Stimulated activated CD4-positive, alpha-beta T cell treated with anti-CD3 and anti-CD28 coated beads, Interleukin-1b, Interleukin-23, amount 100 ng/mL, for 1 hour (primary cell): ENCODE measurements at places on chromosomes 6 and 20.

GRCh38 chr20:32971703-32972161 is 32.5 kb downstream of the SUN5 start:
- DNase-seq, result no peak

GRCh38 chr20:32464401-32465091 is 106.4 kb downstream of the ASXL1 start:
- no peak for DNase-seq

GRCh38 chr20:48425321-48425720 is 402.5 kb downstream of the PREX1 start:
- no peak for DNase-seq

GRCh38 chr20:63138855-63139341 is 77.0 kb downstream of the YTHDF1 start:
- DNase-seq, result no peak

DNA sequence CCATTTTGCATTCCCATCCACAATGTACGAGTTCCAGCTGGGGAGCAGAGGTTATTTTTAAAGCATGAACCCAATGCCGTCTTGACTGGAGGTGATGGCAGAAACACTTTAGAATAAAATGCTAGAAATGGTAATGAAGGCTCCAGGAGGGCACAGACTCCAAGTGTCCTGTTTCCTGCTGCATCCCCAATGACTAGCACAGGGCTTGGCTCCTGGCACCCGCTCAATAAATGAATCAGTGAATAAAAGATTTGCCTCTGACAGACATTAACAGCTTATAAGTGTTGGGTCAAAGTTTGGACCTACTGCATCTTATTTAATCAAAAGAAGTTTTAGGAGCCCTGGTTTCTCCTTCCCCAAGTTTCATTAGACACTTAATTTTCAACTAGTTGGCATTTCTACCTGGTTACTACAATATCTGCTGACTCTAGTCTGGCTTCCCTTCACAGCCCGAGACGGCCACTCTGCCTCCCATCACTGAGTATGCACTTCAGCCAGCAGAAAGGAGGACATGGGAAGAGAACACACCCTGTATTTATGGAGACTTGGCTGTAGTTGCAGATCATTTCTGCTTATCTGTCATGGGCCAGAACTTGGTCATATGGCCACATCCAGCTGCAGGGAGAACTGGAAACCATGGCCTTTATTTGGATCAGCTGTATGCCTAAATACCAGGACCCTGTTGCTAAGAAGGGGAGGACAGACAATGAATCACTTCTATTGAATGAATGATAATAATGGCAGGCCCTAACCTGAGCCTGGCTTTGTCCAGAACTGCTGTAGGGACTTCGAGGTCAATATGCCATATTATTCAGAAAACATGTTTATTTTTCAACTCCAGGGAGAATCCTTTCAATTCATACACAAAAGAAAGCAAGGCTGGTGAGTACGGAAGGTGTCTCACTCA is 63.1 kb downstream of the TTI1 start:
- no peak for DNase-seq

GRCh38 chr6:137039010-137039409 is 5.8 kb downstream of the IL20RA start:
- DNase-seq, result no peak

- no peak for DNase-seq
Observed at GRCh38 chr6:140779991-140780596, 1352.6 kb upstream of the GJE1 start.

DNA sequence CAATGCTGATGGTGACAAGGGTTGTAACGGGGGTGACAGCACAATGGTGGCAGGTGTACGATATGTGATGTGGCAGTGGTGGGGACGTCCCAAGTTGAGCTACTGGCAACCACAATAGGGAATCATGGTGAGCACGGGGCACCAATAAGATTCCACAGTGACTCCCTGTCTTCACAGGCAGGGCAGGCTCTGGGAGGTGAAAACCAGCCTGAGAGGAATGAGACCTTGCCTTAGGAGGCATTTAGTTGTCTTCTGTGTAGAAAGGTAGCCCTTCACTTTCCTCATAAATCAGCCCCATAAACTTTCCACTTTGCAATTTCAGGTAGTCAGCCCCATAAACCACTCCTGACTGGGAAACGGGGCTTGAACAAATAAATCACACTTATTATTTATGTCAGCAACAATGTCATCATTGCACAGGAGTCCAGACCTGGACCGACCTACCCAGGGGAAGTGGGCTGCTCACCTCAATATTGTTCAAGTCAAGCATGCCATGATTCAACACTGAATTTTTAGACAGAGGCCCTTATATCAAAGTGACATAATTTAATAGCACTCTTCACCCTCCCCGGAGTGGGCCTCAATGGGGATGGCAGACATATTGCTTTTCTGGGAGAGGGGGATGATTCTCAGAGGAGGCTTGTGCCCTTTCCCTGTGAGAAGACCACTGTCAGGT is 150.8 kb downstream of the CDC5L start:
- DNase-seq, result no peak

- no peak for DNase-seq
Observed at GRCh38 chr6:153852481-153852880, 186.6 kb upstream of the OPRM1 start.

DNA sequence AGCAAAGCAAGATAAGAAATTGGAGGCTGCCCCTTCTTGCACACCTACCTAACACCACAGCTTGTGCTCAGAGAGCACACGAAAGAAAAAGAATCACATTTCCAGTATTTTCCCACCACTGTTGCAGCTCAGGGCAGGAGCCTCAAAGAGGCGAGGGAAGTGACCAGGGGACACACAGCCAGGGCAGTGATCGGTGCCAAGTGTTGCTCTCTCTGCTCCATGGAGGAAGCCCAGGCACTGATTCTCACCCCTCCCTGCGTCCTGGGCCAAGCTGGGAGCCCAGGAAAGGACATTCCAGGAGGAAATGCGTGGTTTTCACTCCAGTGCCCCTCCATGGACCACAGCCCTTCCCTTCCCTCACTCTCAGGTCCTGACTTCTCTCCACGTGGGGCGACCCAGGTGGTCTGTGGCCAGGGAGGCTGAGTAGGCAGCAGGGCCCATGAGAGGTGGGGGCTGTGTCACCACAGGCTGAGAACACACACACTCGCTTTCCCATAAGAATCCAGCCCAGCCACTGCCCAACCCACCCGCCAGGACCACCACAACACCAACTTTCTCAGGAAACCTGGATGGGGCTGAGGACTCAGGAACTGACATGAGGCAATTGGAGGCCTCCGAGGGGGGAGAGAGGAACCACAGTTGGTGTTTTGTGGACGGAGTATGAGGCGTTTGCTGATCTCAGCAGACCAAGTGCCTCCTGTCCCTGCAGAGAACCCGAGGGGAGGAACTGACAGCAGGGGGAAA is 81.7 kb upstream of the MAFB start:
- DNase-seq, result no peak

DNA sequence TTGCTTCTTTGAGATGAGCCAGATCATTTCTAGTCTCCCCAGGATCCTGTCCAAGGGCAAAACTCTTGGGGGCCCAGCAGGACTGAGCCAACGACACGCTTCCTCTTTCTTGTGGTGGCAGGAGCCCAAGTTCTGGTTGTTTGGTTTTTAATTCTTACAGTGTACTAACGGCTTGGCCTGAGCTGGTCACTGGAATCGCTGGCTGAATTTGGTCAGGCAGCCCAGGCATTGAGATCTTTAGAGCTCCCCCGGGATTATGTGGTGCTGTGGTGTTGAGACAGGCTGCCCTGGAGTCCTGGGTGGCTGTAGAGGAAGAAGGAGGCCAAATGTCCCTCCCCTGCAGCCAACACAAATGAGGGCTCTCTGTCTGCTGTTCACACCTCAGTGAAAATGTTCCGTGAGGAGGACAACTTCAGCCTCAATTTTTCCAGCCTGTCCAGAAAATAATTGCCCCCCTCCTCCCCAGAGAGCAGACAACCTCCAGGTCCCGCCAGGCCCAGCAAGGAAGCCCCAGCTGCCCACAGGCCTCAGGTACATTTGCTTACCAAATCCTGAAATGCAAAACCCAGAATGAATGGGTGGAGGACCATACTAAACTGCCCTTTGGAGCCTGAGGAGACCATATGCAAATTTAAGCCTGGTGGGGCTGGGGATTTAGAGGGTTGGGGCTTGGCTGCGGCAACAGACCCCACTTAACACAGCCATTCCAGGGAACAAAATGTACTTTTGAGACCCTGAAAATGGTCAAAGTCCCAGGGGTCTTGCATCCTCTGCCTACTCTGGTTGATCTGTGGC is 23.6 kb downstream of the BNIP5 start:
- DNase-seq, result no peak

DNA sequence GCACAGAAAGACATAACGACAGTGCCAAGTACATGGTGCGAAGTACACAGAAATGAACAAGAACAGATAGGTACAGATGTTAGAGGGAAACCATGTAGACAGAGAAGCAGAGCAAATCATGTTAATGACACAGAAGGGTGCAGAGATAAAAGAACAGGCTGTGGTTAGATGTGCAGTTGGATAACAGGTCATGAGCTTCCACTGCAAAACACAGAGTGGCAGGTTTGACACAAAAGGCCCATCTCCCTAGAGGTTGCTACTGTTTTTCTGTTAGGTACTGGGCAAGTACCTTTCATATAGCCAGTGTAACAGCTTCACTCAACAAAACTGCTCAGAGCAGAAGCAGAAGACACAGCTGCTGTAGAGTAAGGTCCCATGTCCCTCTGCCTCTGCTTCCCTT is 84.6 kb downstream of the AK9 start:
- DNase-seq, result no peak

GRCh38 chr6:37060195-37060559 is 54.7 kb downstream of the FGD2 start:
- DNase-seq, result no peak

DNA sequence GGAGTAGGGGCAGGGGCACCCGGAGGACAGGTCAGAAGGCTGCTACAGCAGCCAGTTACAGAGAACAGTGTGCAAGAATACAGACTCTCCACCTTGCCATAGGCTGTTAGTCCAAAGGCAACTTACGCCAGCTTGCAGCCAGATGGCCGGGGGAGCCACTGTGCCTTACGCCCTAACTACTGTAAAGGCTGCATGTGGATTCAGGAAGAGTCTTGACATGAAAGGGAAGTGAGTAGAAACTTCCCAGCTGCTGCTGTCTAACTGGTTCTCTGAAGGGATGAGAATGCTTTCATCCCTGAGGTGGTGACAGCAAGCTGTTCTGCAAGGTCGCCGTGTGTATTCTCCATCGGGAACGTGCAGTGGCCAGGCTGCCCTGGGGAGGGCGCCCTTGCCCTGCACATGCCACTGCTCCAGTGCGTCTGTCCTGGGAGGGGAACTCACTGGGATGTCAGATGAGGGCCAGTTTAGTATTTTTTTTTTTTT is 46.1 kb downstream of the LYRM4 start:
- no peak for DNase-seq

DNA sequence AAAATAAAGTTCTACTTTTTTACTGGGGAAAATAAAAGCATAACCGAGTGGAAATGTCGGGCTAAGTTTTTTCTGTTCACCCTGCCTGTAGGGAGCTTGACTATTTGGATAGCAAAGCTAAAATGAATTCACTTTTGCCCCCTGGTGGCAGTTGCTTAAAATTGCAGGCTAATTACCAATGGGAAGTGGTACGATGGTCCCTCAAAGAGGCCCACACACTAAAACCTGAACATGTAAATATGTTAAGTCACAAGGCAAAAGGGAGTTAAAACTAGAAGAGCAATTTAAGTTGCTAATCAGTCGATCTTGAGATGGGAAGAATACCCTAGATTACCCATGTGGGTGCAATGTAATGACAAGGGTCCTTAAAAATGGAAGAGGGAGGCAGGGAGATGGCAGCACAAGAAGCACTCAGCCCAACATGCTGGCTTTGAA is 916 bp upstream of the SUN5 start:
- no peak for DNase-seq

DNA sequence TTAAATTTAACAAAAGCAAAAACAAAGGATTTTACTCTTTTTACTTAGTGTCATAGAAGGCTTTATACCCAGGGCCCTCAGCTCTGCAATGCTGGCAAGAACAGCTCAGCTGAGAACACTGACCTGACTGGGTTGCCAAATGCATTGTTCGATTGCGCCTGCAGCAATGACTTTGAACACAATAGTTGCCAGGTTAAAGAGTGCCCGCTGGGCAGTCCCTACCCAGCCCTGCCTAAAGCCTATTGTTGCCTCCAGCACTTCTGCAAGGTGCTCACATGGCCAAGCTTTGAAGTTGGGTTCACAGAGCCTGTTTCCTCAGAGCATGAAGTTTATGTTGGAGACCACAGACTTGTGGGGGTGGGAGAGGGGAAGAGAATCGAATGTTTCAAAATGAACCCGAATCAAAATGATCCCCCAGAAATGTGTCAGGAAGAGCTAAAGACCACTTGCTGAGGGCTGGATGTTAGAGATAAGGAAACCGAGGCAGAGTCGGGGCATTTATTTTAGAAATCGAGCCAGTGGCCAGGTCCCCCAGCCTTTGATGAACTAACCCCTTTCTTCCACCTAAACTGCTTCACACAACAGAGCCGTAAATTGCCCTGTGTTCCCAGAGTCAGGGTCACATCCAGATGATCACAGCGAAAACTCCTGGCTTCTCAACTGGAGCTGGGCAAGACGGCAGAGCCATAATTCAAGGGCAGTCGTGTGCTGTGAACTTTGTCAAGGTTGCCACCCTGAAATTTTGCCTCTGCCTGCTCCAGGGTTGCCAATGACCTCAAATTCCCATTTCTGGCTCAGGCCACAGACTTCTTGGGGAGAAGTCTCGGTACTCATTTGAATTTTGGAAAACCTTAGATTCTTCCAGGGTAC is 55.0 kb downstream of the FOXA2 start:
- DNase-seq, result no peak

DNA sequence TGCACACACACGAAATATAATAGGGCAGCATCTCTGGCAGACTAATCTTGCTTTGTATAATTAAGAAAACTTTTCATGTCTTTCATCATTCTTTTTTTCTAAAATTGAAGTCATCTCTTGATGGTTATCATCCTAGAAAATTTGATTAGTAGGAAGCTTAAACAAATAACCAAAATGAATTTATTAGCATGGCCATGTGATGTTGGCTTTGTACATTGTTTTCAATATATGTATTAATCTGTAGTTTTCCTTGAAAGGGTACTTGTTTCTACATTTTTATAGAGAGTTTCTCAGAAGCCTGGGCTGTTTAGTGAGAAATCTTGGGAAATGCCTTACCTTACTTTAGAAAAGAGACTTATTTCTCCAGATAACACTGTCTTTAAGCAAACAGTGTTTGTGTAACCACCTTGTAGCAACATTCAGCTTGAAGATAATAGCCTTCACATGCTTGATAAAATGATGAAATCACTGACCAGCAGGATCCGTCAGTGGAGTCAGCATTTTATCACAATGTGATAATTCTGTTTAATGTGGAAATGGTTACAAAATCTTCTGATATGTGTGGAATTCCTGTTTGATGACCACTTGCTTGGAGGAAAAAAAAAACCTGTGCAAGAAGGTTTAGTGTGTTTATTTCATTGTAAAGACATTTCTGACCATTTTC is 147.8 kb downstream of the MACROD2 start:
- DNase-seq, result no peak

DNA sequence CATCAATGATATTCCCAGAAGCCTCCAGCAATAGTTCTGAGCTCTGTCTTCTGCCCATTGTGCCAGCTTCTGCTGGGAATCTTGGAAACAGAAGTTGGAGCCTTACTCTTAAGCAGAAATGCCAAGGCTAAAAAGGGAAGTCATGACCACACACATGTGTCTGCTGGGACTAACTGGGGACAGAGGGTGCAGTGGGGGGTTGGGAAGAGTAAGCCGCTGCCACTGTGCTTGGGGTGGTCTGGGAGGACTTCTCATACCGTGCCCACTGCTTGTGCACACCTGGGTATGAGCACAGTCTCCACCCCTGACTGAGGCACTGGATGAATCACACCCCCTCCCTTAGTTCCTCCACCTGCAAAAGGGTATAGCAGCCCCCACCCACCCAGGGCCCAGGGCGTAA is 90.7 kb downstream of the CDC5L start:
- no peak for DNase-seq
